ENCODE measurements at places on chromosomes 6 and 20.

GRCh38 chr20:44997668-44998067, 31.4 kb downstream of the STK4 start:
- DNase-seq: no peak

DNA sequence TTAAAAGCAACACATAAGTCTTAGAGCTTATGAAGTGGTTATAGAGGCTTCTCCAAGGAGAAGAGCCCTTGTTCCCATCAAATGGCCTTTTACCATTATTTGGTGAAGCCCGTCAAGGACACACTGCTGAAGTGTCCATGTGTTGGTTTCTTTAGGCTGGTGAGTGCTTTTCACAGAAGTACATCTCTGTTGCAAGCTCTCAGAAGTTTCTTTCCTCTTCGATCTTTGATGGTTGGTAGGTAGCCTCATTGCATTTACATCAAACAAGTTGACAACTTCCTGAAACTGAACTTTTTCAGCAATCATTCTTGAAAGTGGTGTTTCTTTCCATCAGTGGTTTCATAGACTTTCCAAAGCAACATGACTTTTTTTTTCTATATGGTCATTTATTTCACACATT, 465.6 kb downstream of the HDGFL1 start:
- DNase-seq: no peak

- DNase-seq: no peak
These were observed 79.8 kb upstream of the SCAF8 start for GRCh38 chr6:154653385-154653784.

DNA sequence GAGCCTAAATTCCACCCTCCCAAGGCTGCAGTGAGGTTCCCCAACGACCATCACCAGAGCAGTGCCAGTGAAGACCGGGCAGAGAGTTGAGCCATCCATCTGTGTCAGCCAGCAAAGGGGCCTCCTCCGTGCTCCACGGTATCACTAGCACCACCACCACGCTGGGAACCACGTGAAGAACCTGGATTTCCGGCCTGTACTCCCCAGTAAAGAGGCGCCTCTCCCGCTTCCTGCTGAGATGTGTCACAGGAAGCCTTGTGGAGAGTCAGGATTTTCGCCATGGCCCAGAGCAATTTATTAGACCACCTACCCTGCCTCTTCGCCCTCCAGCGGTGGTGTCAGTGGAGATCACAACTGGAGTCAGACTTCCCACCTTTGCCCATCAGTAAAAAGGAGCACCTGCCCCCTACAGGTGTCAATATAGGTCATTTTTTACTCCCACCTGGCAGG, 28.8 kb downstream of the CPXM1 start:
- no peak for DNase-seq

- no peak for DNase-seq
These were observed 360.3 kb downstream of the BTBD9 start for GRCh38 chr6:38279423-38279822.

- no peak for DNase-seq
These were observed 66.0 kb downstream of the RNF182 start for GRCh38 chr6:13990796-13991195.

- no peak for DNase-seq
These were observed 191.4 kb downstream of the ADGRB3 start for GRCh38 chr6:68826501-68826900.
